Frontal cortex (tissue), 4 donors: ENCODE measurements at places on chromosomes 2 and 18. TPM values are rescaled to one million over a fixed set of nuclear protein-coding genes. Genes with fewer than 3 reads are reported as not detected.

HIBCH gene
- 11.0 TPM for total RNA-seq

MSTN gene
- 0.82 TPM for total RNA-seq

UGT1A4 gene
- total RNA-seq: not detected

SNORC gene
- total RNA-seq: 2.4 TPM

NEURL3 gene
- total RNA-seq: not detected

DYTN gene
- total RNA-seq: not detected

DNA sequence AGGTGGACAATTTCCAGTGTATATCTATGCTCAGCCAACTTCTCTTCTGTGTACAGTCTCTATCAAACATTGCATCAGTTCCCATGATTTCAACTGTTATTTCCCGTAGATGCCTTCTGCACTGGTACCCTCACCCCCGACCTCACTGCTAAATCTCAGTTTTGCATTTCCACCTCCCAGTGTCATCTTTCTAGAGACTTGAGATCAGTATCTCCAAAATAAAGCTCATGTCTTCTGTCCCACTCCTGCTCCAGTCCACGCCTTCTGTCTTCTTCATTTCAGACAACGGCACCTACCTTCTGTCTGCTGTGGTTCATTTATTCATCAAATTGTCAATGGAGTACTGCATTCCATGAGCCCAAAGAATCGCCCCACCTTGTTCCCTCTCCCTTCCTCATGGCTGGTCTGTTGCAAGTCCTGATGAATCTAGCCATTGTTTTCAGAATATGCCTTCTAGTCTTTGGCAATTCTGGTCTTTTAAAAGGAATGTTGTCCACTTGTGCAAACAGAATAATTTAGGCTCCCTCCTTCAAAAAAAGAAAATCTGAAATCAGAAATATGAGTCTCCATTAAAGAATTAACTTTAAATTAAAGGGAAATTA is 23.3 kb upstream of the NPAS2 start:
- no peak for DNase-seq

DNA sequence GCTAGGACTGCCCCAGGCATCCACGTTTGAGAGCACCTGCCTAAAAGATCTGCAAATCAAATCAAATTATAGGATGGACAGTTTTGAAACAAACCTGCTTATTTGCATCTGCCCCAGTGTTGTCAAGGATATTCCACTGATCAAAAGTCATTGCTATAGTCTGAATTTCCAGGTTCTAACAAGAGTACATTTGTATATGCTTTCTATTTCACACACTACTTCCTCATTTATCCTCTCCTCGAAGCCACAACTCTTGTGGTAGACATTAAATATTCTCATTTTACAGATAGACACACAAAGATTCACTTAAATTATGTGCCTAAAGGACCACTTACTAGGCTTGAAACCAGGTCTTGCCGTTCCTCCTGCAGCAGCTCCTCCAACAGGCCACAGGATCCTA is 11.9 kb upstream of the TET3 start:
- DNase-seq: no peak

DNA sequence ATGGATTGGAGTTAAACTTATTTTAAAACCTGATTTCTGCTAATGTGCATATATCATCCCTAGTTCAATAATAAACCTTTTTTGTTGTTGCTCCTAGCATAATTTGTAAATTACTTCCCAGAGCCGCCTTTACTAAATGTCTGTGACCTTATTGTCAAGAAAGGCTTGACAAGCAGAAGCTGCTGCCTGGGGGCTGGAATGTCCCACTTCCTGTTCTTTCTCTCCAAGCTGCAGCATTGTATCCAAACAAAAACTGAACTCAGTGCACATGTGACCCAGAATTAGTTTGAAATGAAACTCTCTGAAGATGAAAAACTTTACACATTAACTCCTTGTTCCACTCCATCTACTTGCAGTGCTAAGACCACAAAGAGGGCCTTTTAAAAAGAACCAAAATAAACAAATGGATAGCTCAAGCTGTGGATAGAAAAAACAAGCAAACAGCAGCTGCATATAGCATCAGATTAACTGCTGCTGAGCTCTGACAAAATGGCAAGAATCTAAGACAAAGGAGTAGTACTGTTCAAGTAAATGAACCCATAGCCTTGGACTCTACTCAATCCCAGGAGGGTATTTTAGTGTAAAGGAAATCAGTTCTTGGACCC is 99.8 kb upstream of the NEUROD1 start:
- DNase-seq: peak; percentile 1

DNA sequence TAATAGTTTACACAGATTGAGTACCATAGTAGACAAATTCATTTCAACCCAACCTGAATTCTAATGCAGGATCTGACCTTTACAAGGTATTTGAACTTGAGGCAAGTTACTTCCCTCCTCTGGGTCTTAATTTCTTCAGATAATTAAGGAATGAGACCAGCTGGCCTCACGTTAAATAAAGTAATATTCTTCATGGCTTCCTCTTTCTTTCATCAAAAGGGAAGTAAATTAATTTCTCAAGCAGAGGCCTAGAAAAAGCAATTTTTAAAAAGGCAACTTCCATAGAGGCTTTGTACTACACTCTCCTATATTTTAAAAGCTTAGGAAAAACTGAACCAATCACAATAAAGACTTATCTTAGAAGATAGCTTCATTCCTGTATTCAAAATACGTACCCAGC is 109.2 kb downstream of the EXOC6B start:
- no peak for DNase-seq

GRCh38 chr2:126496493-126496892 is 159.5 kb upstream of the GYPC start:
- DNase-seq: no peak

DNA sequence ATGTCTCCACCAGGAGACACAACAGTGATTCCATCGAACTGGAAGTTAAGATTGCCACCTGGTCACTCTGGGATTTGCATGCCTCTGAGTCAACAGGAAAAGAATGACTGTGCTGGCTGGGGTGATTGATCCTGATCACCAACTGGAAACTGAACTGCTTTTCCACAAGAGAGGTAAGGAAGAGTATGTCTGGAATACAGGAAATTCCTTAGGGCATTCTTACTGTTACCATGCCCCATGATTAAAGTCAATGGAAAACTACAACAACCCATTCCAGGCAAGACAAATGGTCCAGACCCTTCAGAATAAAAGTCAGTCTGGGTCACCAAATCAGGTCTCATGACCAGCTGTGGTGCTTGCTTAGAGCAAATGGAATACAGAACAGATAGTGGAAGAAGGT is 12.0 kb upstream of the DDX1 start:
- DNase-seq: no peak

- DNase-seq: peak; percentile 92
Measured at GRCh38 chr2:234951664-234952269, at the start of gene SH3BP4. SH3BP4 (plus strand) TSS chr2:234952017; CDS start chr2:235035003, 82,986 bp downstream.

DNA sequence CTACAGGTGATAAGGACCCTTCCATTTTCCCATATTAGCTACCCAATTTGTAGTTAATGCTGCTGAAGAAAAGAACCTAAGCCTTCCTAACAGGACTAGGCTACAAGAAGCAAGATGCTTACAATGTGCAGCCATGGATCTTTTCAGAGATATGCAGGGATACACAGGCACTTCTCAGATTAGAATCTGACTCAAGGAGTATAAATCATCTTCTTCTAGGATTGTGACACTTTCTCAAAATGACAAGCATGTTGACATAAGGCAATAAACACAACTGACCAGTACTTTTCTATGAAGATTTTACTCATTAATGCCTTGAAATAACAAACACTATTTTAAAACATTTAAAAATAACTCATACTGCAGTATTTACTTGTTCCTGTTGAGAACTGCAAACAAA is 127.9 kb upstream of the ACVR2A start:
- no peak for DNase-seq

DNA sequence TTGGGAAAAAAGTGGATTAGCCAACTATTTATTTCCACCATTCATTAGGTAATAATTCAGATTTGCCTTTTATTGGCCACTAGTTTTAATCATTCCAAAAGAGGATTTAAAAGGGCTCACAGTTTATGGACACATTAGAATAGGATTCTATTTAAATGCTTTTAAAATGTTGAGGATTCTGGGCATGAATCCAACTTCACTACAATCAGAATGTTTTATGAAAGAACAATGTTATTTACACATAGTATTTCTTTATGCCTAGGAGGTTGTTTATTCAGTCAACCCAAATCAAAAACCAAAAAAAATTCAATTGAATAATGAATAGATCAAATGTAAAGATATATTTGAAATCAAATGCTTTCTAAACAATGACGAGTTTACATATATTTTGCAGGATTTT is 232.2 kb downstream of the GULP1 start:
- DNase-seq: no peak

DNA sequence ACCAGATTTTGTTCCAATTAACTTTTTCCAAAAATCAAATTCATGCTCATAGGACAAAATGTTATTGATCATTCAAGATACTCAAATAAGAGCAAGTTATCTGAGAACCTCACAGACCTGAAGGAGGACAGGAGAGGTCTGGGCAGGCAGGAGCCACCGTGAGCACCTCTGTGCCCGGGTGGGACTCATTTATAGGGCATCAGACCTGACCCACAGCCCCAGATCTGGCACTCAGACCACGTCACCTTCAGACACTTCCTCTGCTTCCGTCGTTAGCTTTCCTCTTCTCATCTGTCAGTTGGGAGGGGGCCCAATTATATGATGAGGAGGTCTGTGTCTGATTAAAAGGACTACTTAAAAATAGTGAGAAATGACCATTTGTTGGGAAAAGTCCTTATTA is 169.4 kb downstream of the EIPR1 start:
- no peak for DNase-seq

DNA sequence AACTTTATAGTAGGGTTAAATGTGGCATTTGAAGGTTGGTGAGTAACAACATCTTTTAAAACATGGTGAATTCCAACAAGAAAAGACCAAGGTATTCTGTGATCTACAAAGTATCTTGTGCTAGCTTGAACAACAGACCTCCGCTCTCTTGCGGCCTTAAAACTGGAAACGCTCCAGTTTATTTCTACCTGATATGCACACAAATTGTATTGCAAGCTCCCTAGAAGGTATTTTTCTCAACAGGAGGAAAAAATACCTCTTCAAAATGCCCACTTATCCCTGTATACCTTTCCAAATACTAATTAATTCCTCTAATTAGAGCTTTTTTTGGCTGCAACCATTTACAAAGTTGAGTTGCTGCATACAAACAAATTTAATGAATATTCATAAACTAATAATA is 69.5 kb downstream of the KCNH7 start:
- no peak for DNase-seq

DNA sequence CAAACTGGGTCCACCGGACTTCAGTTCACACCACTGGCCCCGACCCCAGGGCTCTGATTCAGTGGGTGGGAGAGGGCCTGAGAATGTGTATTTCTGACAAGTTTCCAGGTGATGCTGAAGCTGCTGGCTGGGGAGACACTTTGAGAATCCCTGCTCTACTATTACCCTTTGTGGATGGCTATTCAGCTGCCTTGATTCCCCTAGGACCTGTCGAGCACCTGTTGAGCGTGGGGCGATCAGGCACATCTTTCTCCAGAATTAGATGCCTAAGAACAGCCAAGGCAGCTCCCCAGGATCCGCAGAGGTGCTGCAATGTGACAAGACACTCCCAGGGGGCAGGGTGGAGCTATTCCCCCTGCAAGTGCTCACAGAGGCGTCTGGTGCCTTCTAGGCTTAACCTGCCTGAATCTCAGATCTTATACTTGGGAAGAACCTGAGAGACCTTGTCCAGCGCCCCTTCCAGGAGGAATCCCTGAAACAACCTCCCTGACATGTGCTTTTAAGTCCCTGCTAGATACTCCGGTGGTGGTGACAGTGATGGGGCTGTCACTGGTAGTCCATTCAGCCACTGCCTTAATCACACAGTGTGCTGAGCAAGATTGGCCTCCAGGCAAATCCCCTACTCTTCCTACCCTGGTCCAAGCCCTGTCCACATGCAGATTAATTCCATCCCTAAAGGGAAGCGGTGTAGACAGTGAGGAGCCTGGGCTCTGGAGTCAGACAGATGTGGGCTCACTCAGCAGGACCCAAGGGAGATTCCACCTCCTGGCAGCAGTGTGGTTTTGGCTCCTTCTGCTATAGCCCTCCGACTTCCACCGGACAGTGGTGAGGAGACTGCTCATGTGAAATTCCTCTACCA is 43.4 kb upstream of the OTOF start:
- no peak for DNase-seq

DNA sequence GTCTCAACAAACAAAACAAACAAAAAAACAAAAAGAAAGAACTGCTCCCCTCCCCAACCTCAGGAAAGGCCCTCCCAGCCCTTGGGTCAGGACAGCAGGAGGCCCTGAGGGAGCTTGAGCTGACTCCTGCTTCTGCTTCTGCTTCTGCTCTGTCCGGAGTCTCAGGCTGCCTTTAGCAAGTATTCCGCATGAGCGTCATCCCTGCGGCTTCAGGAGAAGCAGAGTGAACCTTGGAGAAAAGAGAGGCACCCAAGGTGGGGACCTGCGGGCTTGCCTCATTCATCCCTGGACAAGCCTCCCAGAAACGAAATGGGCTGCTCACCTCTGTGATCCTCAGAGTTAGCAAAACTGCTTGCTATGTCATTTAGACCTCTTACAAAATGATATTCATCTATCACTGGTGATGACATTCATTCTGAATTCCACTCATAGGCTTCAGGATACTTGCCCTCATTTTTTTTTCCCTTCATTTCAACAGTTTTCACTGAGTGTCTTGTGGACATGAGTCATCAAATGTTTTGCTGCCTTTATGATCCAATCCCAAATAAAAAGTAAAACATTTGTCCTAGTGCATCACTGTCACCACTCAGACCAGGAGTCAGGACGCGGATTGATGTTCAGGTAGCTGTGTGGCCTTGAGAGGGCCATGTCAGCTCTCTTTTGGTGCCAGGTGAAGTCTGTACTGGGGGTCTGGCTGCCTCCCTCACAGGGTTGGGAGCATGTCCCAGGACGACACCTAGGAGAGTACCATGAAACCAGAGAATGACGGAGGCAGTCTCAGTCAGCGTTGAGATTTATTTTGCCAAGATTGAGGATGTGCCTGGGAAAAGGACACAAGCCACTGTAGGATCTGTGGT is 51.7 kb downstream of the IMPA2 start:
- no peak for DNase-seq

DNA sequence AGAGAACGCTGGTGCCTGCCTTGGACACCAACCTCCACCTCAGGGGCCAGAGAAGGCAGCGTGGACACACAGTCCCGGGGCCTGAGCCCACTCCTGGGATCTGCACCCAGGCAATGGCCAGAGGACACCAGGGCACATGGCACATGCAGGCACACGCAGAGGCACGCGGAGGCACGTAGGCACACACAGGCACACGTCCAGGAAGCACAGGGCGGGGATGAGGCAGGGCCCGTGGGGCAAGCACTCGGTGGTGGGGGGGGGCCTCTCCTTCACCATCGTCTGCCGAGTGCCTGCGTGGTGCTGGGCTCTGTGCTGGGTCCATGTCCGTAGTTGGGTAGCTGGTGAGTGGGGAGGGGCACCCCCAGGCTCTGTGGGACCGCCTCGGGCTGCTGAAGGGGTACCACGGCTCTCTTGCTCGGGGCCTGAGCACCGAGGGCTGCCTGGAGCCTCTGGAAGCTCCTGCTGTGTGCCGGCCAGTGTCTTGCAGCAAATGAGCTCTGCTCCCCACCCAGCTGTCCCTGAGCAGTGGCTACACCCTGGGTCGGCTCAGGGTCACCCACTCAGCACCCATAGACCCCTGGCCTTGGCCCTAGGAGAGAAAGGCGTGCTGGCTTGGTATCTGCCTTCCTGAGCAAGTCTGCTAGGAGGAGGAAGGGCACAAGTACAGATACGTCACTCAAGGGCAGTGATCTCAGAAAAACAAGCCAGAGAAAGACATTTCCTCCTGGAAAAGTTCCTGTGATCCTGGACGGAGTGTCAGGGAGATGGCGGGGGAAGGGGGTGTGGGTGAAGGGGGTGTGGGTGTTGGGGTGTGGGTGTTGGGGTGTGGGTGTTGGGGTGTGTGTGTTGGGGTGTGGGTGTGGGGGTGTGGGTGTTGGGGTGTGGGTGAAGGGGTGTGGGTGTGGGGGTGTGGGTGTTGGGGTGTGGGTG is 26.4 kb downstream of the RTP5 start:
- DNase-seq: no peak
